ENCODE measurements at places on chromosomes 3 and 15. TPM values are rescaled to one million over a fixed set of nuclear protein-coding genes. Genes with fewer than 3 reads are reported as not detected.

DNA sequence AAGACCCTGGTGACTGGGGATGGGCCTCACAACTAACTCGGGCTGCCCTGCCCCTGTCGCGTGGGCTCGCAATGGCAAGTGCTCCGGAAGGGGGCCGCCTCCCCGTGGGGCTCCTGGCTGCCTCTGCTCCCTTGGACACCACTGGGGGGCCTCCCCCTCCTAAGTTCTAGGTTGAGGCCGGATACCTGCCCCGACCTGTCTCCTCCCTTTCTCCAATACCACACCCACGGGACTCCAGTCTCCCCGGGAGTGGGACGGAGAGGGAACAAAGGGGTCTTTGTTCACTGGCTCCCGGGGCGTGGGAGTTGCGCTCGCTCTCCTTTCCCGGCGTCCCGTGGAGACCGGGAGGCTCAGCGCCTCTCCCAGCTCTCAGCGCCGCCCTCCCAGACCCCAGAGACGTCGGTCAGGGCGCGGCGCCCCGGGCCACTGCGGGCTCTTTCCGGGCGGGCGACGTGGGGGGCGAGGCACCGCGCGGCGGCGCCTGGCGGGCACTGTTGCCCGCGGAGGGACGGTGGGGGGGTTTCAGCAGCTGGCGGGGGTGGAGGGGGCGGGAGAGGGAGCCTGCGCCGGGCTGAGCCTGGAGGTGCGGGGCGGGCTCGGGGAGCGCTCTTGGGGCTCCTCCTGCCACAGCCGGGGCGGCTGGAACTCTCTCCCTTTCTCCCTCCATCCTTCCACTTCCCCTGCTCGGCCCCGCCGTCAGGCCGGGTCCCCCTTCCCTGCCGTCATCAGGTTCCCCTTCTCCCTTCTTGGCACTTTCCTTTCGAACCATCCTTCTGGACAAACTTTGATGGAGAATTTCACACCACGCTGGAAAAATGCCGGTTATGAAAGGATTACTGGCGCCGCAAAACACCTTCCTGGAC is at the start of gene KCNH8:
Gene KCNH8, plus strand, starts transcription at position 606 of the 863 bp plus-strand sequence. Its CDS starts 210 bp downstream, at position 816.
- DNase-seq: peak; percentile 73

DNA sequence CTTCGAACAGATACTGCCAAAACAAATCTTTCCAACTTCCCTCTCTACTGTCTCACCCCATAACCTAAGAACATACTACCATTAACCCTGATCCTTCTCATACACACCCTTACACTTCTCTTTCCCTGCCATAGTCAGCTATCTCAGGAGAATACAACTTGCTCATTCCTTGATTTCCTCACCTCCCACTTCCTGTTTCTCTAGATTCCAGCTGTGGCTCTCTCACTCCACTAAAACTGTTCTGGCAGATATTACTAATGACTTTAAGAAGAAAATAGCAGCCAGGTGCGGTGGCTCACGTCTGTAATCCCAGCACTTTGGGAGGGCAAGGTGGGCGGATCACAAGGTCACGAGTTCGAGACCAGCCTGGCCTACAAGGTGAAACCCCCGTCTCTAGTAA is 4.6 kb downstream of the LSG1 start:
- no peak for DNase-seq

DNA sequence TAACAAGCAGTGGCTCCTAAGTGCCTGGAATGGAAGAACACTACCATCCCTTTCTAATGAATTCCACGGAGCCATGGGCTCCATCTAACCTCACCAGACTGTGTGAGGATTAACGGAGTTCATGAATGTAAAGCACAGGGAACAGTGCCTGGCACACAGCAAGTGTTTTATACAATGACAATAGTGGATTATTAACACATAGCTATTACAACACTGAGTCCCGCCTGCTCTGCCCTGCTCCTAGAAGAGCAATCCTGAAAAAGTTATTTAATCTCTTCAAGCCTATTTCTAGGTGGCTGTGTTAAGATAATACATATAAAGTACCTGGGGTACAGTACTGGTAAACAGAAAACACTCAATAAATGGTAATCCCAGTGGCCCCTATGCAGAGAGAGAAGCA is 51.4 kb downstream of the RYK start:
- DNase-seq: no peak

GRCh38 chr3:114872050-114872449 is 275.0 kb downstream of the ZBTB20 start:
- no peak for DNase-seq

DNA sequence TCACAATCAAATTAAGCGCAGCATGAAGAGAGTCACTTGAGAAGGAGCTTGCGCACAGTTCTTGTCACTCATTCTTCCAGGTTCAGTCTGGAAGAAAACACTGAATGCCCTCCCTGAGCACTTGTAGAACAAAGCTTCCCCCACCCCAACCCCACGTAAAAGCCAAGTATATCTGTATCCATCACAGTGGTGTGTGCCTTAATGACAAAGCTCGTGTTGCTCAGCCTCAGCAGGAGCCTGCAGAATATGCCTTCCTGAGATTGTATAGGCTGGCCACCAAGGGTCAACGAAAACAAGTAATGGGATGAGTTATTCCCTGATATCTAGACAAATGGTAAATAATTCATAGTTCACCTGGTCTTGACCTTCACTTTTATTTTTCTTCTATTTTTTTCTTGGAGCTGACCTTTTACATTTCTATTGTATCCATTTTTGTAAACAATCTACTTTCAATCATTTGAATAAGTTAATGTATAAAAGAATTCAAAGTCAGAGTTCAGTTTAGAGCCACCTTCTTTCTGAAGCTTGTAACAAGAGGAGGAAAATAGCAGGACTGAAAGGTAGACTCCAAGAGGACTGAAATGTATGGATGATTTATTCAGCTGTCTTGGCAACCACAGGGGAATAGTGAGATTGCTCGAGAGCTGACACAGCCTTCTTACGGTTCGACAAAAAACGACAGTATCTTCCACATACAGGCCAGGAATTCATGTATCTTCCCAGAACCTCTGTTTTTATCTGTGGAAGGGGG is 405.5 kb upstream of the TPM1 start:
- no peak for DNase-seq

GRCh38 chr15:55407498-55408011 is 604 bp downstream of the CCPG1 start:
- no peak for DNase-seq

GRCh38 chr15:25172691-25173090 is 217.9 kb downstream of the SNRPN start:
- no peak for DNase-seq

GRCh38 chr3:13927295-13927694 is 47.4 kb upstream of the WNT7A start:
- no peak for DNase-seq

GRCh38 chr3:105014631-105015030 is 352.1 kb upstream of the ALCAM start:
- DNase-seq: no peak

DNA sequence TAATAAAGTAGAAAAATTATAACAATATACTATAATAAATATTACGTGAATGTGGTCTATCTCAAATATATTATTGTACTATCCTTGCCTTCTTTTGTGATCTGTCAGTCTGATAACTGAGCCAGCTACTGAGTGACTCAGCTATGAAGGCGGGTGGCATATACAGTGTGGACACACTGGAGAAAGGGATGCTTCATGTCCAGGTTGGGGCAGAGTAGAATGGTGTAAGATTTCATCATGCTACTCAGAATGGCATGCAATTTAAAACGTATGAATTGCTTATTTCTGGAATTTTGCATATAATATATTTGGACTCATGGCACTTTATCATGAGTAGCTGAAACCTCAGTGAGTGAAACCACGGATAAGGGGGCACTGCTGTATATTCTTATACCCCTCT is 172.9 kb upstream of the TBC1D5 start:
- no peak for DNase-seq

DNA sequence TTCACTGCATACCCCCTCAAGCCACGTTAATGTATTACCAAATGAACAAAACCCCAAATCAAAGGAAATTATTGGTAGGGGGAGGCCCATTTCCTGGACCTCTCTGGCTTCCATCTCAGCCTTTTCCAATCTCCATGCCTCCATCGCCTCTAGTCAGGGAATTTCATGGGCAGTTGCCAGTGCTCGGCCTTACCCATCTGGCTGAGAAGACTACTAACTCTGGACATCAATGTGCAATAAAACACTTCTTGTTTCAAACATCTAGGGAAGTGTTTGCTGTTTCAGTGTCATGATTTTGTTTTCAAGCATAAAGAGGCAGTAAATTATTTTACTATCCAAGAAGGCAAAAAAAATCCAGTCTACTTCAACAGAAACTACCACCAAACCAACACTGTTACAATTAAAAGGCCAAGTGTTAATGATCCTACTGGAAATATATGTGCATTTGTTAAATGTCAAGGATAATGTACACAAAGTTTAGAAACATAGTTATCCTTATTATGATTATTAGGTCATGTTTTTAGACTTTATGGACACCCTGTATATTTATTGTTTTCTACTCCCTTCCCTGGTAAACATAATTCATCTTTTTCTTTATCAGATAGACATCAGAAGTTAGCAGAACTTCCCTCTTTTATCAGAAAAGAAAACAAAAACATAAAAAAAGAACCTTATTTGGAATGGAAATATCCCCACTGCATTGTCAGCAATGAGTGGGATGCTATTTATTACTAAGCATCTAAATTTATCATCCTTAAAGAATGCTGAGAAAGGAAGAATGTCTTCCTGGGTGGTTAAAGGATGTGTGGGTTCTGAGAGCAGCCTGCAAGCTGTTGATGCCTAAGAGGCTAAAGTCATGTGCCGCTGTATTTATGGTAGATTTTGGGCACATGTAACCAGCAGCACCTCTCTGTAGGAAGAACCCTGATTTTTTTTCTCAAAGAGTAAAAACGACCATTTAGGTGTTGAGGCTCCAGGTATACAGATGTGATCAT is 15.2 kb downstream of the LDHAL6B start:
- DNase-seq: no peak

GRCh38 chr15:36832774-36833463 is 253.5 kb downstream of the CDIN1 start:
- DNase-seq: no peak

GRCh38 chr15:43943511-43943910 is 116.7 kb downstream of the WDR76 start:
- no peak for DNase-seq

DNA sequence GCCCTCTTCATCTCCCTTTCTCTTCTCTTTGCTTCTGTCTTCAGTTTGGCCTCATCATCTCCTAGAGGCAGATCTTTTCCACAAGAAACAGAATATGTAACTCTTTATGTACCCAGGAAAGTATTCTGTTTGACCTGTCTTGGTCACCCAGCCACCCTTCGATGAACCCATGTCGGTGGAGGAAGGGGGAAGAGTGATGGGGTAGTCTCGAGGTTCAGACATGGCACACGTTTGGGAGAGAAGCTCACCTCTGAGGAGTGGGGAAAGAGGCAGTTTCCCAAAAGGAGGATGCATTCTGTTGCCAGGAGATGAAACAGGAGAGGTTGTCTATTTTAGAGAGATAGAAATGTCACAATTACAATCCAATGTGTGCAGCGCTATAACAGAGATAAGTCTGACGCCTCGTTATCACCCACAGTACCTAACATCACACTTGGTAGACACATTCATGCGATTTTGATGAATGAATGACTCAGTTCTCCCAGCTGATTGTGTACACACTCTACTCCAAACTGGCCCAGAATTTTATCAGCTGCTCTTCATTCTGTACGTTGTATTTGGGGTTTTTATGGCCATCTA is 722 bp upstream of the CCDC50 start:
- DNase-seq: no peak

- DNase-seq: no peak
Measured at GRCh38 chr3:133884887-133885711, 10.6 kb downstream of the RAB6B start.

DNA sequence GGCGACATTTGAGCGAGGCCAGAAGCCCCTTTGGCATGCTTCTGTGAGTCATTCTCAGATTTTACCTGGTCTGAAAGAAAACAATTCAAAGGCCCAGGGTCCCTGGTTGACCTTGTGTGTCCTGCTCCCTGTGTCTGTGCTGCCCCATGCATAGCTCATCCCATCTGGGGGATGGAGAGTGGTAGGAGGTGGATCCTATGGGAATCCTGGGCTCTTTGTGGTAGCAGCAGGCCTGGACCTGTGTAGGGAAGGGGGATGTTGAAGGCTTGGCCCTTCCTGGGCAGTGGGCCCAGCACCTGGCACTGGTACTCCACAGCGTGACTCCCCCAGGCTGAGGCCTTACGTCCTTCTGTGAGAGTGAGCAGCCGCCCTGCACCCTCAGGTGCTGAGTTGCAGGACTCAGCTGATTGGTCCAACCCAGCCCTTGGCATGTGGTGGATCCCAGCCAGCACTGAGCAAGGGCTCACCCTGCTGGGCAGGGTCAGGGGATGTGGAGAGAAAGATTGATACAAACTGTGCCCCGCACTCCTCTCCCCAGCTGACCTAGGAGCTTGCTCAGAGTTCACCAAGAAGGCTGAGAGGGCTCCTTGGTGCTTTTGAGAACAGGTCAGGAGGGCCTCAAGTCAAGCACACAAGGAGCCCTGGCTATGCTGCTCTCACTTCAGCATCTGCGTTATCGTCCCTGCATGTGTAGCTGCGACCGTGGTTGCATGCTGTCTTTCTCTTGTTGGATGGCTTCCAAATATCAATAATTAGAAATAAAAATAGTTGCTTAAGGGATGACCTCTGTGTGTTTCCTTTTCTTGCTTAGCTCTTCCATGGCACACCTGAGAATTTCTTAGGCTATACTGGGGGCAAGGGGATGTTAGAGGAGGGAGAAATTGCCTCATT is 21.4 kb upstream of the JMJD7 start:
- DNase-seq: no peak

- no peak for DNase-seq
Measured at GRCh38 chr3:87132801-87133200, 94.3 kb upstream of the CHMP2B start.

- DNase-seq: no peak
Measured at GRCh38 chr3:41768363-41768762, 193.5 kb downstream of the ULK4 start.

DNA sequence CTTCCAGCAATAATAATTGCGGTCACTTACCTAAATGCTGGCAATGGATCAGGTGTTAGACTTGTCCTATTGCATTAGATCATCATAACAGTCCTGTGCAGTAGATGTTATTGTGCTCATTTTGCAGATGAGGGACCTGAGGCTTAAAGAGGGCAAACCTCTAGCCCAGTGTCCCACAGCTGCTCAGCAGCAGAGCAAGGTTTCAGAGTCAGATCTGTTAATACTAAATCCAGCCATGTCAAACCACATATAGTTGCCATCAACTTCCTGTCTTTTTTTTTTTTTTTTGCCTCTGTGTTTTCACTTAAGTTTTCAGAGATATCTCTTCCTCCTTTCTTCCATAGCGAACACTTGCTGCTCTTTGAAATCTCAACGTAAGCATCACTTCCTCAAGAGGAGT is 12.1 kb downstream of the FEZF2 start:
- DNase-seq: no peak

Gene RGMA
- total RNA-seq: 56.6 TPM

Gene THSD4
- total RNA-seq: 12.3 TPM

Gene KNG1
- not detected for total RNA-seq

Gene RNF168
- total RNA-seq: 24.4 TPM

Gene A4GNT
- total RNA-seq: not detected

Gene TEX55
- total RNA-seq: not detected

Gene FGF12
- 33.1 TPM for total RNA-seq

Data from glutamatergic neuron (in vitro differentiated cells).